Astrocyte (in vitro differentiated cells and primary cell): ENCODE measurements at places on chromosomes 3 and 15.

- DNase-seq: no peak
Measured at GRCh38 chr3:9165421-9165820, 84.0 kb downstream of the SRGAP3 start.

- DNase-seq: no peak
Measured at GRCh38 chr15:48569591-48570302, 75.8 kb downstream of the FBN1 start.

DNA sequence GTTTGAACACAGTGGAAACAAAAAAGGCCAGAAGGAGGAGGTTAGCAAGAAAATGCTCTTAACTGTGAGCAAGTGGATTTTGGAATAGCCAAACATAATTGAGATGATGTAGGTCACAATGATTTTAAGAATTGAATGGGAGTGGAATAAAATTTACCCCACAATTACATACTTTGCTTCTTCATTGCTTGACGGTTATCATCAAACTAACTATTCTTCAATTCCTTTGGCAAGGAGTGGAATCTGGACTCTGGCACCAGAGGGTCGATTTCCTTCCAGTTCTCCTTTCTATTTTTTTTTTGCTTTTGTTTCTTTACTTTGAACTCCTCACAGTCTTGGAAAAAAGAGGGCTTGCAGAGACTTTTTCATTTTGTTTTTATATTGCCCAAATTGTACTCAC is 634.5 kb upstream of the TGFBR2 start:
- no peak for DNase-seq

DNA sequence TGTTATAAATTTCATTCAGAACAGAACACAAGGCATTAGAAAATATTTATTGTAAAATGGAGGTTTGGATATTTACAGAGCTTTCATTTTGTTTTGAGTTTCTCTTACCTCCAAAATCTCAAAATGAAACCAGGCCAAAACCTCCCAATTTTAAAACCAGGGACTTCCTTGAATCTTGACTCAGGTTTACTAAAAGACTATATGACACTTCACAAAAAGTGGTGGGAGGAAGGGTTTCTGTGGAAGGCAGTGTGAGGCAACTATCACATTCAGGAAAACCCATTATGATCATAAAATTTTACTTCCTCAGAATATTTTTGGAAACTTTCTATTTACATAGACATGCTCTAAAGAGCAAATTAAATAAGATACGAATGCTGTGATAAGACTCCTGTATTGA is 205.8 kb upstream of the EOMES start:
- DNase-seq: no peak

GRCh38 chr15:38189671-38190295 is 62.9 kb upstream of the SPRED1 start:
- peak; percentile 6 for DNase-seq

GRCh38 chr15:98938105-98938417 is 69.5 kb downstream of the PGPEP1L start:
- no peak for DNase-seq

DNA sequence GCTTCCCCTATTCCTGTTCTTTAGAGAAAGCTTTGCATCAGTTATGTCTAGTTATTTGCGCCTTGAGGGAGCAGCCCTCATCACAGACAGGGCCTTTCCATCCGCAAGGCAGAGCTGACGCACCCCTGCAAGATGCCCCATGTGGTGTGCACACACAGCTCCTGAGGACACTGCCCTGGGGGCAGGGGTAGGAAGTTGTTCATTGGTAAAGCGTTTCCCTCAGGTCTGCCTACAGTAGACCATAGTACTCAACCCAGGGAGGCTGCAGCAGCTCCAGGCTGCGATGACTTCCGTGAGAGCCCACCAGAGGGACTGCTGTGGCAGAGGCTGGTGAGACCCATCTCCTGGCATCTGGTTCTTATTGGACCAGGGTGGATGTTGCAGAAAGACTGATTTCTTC is 55.1 kb upstream of the PLXNA1 start:
- DNase-seq: no peak

DNA sequence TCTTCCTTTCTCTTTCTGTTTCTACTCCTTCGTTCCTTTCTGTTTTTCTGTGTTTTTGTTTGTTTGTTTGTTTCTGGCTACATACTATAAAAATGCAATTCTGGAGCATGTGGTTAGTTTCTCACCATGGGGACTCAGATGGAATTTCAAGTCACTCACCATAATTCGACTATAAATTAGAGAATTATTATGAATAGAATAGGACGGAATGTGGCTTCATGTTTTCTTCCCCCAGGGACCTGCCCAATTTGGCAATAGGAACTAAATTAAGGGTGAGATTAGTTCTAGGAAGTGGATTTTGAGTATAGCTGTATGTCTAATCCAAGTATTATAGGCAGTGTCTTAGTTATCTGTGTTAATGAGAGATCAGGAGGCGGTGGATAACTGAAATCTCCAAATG is 96.9 kb downstream of the THSD4 start:
- no peak for DNase-seq

DNA sequence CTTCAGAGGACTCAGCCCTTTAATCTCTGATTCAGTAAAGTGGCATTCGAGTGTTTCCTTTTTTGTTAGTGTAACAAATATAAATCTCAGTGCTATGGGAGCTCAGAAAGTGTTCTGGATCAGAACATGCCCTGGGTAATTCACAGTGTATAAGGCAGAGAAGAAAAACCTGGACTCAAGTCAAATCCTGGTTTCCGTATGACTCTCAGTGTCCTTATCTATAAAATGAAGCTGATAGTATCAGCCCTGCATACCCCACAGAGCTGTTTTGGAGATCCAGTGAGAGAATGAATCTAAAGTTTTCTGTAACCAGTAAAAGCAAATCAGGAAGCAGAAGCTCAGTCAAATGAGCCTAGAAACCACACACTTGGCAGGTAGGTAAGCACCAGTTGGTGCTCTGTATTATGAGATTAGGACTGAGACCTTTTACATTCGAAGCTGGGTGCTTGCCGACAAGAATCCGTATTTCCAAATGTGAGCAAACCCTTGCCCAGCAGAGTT is 67.2 kb downstream of the IL1RAP start:
- DNase-seq: peak; percentile 62

DNA sequence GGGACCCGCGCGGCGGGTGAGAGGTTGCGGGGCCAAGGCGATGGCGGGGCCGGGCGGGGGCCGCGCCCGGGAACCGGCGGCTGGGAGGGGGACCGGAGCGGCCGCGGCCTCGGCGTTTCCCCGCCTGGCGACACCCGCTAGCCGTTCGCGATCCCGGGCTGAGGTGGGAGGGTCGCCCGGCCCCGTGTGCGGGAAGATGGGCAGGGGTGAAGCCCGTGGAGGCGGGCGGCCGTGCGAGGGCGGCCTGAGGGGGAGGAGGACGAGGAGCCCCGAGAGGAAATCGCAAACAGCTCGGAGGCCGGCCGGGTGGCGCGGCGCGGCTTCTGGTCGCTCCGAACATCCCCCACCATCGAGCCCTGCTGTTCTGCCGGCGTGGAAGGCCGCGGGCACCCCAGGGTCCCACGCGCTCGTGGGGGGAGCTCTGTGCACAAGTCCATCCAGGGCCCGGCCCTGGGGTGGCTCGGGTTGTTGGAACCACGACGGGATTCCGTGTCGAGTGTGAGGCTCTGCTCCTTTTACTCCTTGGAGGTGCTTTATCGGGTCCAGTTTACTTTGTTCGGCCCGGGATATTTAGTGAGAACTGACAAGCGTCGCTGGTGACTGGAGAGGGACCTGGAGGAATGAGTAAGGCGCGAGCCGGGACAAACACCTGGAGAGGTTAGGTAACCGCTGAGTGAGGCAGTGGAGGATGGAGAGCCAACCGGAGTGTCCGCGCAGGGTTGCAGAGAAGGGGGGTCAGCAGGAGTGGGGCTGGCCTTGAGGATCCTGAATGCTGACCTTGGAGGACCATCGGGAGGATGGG is 728 bp downstream of the CRTC3 start:
- DNase-seq: peak; percentile 14

DNA sequence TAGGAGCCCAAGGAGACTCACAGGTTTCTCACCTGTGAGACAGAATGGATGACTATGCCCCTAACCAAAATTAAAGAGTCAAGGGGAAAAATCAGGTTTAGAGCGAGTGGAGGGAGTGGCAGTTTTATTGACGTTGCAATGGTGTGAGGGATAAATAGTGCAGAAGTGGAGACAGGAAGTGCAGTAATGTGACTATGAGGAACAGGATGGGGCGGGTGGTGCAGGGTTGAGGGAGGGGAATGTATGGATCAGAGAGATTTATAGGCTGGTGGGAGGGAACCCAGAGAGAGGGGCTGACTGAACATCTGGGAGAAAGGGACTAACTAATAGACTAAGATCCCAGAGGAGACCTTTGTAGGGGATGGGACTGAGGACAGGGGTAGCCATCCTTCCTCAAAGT is 26.5 kb downstream of the EIF2AK4 start:
- no peak for DNase-seq

GRCh38 chr3:46089237-46090011 is 62.1 kb upstream of the XCR1 start:
- peak; percentile 82 for DNase-seq

- no peak for DNase-seq
Measured at GRCh38 chr15:62874959-62875625, 167.5 kb upstream of the TPM1 start.

- no peak for DNase-seq
Measured at GRCh38 chr3:14847613-14848541, 29.1 kb downstream of the FGD5 start.

- DNase-seq: no peak
Measured at GRCh38 chr3:38313695-38314094, 31.6 kb downstream of the SLC22A14 start.

- DNase-seq: no peak
Measured at GRCh38 chr15:53829471-53829870, 70.0 kb upstream of the WDR72 start.

- DNase-seq: peak; percentile 20
Measured at GRCh38 chr15:31328428-31328968, 1.9 kb downstream of the KLF13 start.

DNA sequence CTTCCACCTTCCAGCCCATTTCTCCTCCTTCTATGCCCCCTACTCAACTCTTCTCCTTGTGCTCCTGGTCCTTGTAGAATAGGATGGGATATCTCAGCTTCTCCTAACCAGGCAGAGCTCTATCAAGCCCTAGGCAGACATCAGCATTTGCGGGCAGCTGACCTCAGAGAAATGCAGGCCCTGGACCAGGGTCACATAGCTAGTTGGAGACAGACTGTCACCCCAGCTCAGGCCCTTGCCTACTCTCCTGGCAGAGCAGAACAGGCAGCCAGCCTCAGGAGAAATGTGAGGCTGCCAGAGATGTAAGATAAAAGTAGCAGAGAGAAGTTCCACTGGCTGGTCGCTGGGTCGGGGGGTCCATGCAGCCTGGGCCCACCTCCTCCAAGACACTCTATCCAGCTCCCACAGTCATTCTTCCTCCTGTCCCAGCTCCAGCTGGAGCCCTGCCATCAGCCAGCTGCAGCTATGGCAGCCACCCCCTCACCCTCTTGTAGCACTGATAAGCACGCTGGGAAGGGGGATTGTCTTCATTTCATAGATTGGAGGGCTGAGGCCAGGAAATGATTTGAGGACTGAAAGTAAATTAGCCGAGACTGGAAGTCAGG is 4.0 kb downstream of the CYP8B1 start:
- DNase-seq: no peak

DNA sequence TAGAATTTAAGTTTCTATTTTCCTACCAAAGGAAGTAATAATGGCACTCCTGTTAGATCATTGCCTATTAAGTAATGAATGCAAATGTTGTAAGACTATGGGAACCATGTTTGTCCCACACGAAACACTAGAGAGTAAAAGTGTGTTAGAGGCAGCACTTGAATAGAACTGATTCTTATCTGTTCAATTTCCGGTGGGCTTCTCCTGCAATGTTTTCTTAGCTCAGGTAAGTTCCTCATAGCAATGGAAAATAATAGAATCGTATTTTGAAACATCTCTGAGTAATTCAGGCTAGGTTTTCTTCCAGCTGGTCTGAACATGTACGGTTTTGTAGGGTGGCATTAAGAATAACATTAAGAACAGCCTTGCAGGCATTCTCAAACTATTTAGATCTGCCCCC is 145.3 kb upstream of the LIPC start:
- no peak for DNase-seq

DNA sequence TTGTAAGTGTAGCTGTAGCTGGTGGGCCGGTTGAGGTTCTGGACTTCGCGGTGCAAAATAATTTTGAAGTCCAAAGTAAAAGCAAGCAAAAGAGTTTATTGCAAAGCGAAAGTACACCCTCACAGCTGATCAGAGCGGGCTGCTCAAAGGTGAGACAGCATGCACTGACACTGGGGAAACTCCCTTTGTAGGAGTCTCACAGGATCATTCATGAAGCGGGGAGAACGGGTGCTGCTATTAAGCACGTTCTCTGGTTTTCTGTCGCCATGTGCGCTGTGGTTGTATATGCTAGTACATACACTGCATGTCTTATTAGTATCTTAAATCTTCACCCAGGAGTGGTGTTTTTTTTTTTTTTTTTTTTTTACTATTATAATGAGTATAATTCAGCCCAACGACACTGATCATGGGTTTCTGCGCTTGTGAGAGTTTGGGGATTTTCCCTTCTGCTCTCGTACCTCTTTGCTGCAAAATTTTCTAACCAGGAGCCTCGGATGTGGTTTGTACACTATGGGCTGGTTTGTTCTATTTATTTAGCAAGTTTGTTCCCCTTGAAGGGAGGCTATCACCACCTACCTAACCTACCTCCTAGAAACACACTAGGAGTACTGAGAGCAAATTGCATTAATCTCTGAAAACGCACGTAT is 1.4 kb upstream of the AP4E1 start:
- DNase-seq: no peak

DNA sequence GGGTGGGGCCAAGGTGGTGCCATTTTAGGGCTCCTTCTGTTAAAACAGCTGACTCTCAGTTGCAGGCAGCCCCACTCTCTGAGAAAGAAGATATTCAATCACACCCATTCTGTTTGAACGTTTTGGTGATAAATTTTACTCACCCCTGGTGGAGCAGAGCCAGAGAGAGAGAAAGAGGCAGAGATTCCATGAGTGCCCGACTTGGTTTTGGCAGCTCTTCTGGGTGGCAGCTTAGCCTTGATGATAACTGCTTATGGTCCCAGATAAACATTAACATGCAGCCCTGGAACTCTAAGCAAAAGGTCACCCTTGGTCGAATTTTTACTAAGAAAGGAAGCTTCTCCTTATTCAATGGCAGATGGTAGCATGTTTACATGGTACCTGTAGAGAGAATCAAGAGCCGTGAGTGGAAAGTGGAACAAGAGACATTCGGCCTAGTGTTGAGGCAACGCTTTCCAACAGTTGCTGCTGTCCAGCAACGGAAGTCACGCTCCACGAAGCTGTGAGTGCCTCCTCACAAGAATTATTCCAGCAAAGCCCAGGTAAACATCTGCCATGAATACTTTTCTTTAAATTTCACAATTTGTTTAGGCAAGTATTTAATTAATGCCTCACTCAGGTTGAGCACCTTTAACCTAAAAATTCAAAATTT is 530.6 kb upstream of the ROBO2 start:
- DNase-seq: no peak

GRCh38 chr15:52567871-52568600 is 794 bp downstream of the ARPP19 start:
- DNase-seq: peak; percentile 44

DNA sequence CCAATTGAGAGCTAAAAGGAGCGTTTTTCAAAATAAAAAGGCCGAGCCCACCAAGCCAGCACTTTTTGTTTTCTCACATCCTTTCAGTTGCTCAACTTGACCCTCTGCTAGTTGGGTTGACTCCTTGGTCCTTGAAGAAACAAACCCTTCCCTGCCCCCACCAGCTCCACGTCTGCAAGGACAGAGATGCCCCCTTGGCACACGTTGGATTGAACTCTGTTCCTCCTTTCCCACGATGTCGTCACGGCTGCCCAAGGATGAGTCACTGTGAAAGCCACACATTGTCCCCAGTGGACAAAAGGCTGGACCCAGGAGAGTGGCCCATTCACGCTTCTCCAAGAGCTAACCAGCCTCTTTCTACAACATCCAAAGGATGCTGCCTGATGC is 43.0 kb upstream of the SPATA12 start:
- peak; percentile 15 for DNase-seq
